Stimulated activated CD8-positive, alpha-beta memory T cell treated with anti-CD3 and anti-CD28 coated beads, Interleukin-4, amount 100 ng/mL, for 48 hours (primary cell): ENCODE measurements at places on chromosomes 1 and 21.

- DNase-seq: peak; percentile 30
Measured at GRCh38 chr1:109634771-109635750, 15.4 kb downstream of the AMPD2 start.

DNA sequence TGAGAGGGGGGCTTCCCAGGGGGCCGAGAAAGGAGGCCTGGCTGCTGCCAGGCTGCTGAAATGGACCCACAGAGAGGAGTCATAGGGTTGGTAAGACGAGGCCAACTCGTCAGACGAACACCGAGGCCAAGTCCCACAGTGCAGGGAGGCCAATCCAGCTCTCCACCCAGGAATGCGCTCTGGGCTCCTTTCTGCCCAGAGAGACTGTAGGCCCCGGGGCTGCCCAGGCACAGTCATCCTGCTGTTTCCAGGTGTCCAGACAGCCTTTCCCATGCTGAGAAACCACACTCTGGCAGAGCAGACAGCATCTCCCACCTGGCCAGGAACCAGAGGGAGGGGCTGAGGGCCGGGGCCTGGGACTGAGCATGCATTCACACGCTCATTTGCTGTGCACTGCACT lies 26.7 kb upstream of the RSPO1 start:
- DNase-seq: no peak

DNA sequence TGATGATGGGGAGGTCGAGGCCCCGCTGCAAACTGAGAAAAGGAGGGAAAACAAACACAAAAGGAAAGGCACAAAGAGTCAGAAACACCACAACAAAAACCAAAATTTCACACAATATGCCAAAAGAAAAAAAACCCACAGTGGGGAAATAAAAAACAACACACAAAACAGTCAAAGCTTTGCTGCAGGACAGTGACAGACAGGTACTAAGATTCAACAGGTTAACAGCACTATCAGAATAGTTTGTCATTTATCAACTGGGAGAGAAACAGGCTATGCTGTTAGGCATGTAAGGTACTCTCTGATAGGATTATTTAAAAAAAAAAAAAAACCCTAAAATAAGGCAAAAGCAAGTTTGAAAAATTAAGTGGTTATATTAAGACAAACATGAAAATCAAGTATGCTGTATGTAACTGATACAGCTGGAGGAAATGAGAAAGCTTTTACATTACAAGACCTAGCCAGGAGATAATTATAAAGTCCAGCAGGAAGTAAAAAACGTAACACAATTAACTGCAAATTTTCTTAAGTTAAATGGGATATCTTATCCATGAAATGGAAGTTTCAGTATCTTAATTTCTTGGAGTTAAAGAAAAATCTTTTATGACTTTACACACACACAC lies 179.0 kb downstream of the EIF4G3 start:
- DNase-seq: no peak

DNA sequence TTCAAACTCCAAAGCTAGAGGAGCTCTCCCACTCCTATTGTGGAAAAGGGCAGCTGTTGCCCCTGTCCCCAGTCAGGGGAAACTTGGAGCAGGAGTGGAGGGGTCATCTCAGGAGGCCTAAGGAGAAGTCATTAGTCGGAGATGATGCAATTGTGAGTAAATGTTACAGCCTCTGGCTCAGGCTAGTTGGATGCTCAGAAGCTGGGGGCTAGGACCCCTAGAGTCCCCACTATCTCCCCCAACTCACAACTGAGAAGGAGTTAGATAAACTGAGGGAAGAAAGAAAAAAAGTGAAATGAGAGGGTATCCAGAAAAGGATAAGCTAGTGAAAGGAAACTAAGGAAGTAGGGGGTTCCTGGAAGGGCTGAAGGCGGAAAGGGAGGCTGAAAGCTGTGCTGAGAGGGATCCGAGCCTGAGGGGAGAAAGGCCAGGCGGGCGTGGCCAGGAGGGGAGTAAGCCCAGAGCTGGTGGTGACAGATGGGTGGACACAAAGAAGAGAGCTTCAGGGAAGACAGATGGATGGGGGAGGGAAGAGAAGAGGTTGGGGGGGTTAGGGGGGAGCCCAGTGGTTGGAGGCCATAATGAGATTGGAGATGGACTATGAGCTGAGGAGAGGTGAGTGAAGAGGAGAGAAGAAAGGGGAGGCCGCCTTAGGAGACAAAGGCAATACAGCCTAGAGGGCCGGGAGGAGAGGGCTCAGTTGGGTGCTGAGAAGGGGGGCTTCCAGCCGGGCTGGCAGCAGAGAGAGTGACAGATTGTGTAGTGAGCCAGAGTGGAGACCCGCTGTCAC lies 4.5 kb upstream of the NHLH1 start:
- DNase-seq: peak; percentile 20

GRCh38 chr1:177517546-177517945 lies 346.8 kb downstream of the BRINP2 start:
- no peak for DNase-seq

GRCh38 chr1:112721966-112722524 lies 6.9 kb upstream of the PPM1J start:
- no peak for DNase-seq

- no peak for DNase-seq
Measured at GRCh38 chr1:222670110-222670509, 42.2 kb downstream of the AIDA start.

GRCh38 chr21:26096494-26097371 lies 73.8 kb downstream of the APP start:
- DNase-seq: no peak

- no peak for DNase-seq
Measured at GRCh38 chr1:50346621-50347020, 76.6 kb downstream of the DMRTA2 start.

DNA sequence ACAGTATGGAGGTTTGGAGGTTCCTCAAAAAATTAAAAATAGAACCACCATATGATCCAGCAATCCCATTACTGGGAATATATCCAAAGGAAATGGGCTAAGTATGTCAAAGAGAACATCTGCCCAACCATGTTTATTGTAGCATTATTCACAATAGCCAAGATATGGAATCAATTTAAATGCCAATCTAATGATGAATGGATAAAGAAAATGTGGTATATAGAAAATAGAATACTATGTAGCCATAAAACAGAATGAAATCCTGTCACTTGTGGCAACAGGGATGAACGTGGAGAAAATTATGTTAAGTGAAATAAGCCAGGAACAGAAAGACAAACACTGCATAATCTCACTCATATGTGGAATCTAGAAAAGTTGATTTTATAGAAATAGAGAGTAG lies 201.7 kb upstream of the AJAP1 start:
- DNase-seq: no peak

GRCh38 chr1:76006234-76006633 lies 68.3 kb upstream of the ST6GALNAC3 start:
- no peak for DNase-seq

DNA sequence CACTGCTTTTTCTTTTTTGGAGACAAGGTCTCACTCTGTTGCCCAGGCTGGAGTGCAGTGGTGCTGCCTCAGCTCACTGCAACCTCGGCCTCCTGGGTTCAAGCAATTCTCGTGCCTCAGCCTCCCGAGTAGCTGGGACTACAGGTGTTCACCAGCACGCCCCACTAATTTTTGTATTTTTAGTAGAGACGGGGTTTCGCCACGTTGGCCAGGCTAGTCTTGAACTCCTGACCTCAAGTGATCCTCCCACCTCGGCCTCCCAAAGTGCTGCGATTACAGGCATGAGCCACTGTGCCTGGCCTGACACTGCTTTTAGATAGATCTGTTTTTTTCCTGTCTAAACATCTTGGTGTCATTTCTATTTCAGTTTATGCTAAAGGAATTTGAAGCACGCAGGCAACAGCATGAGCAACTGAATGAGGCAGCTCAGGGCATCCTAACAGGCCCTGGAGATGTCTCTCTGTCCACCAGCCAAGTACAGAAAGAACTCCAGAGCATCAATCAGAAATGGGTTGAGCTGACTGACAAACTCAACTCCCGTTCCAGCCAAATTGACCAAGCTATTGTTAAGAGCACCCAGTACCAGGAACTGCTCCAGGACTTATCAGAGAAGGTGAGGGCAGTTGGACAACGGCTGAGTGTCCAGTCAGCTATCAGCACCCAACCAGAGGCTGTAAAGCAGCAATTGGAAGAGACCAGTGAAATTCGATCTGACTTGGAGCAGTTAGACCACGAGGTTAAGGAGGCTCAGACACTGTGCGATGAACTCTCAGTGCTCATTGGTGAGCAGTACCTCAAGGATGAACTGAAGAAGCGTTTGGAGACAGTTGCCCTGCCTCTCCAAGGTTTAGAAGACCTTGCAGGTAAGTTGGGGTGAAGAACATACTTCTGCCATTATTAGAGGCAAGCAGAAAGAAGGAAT lies 106.1 kb upstream of the BMP8A start:
- DNase-seq: no peak

DNA sequence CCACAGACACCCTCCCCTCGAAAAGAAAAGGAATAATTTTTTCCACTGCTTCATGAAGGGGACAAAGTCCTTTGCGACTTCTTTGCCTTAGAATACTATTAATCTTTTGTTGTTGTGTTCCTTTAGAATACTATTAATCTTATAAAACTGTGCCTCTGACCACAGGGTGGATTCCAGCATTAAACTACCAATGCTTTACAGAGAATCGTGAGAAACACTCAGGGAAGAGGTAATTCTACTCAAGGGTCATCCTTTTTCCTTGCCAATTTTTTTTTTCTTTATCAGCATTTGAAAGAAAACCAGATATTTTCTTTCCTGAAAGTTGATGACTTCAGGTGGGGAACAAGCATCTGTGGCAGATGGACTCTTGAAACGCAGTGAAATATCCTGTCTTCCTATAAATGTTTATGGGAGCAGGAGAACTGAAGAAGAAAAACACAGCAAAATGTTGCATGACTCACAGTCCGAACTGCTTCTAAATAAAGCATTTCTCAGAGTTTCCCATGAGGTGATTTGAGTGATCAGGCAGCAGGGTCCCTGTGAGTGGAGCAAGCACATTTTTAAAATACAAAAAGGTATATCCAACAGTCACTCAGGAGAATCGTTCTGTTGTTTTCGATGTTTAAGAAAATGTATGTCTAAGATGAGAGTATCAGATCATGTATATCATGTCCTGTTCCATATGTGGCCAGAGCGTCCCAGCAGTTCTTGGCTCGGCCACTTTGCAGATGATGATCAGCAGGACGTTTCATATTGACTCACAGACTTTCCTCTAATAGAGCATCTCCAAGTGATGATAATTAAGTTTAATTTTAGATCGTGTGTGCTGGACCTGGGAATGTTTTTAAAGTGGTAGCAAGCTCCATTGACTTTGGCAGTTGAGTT lies 154.2 kb upstream of the RUNX1 start:
- DNase-seq: no peak

- DNase-seq: no peak
Measured at GRCh38 chr1:184757406-184757805, 2.7 kb upstream of the EDEM3 start.

DNA sequence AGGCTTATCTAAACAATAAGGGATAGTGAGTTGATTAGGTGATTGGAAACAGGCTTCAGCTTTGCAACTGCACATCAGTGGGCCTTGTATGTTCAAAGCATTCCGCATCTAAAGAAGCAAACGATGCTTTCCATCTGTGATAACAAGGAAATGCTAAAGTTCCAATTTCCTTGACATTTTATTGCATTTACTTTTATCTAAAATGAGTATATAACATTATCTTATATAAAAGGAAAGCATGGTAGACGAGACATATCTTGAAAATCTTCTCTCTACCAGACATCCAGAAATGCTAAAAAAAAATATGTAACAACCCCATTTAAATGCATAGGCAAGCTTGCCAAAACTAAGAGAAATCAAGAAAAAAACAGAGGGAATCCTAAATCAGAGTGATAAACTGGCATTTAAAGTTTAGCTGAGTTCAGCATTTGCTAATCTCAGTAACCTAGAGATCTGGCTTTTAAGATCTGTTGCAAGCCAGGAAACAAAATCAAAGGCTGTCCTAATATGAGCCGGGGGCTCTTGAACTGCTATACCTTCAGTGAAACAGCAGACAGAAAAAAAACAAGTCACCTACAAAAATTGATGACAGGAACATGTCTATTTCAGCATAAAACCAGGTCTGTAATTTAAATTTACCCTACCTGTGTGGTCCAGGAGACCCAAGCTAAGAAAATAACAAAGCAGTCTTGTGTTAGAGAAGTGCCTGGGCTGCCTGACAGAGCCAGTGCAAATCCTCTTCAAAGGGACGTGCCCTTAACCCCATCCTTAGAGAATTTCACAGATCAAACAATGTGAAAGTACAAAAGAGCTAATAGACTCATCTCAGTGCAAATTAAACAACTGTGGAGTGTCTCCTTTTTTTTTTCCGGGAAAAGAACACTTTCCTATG lies 3.1 kb upstream of the RGS13 start:
- DNase-seq: no peak

- no peak for DNase-seq
Measured at GRCh38 chr1:213783893-213784292, 203.9 kb upstream of the PROX1 start.

GRCh38 chr1:230175163-230175747 lies 108.2 kb downstream of the GALNT2 start:
- DNase-seq: peak; percentile 13

DNA sequence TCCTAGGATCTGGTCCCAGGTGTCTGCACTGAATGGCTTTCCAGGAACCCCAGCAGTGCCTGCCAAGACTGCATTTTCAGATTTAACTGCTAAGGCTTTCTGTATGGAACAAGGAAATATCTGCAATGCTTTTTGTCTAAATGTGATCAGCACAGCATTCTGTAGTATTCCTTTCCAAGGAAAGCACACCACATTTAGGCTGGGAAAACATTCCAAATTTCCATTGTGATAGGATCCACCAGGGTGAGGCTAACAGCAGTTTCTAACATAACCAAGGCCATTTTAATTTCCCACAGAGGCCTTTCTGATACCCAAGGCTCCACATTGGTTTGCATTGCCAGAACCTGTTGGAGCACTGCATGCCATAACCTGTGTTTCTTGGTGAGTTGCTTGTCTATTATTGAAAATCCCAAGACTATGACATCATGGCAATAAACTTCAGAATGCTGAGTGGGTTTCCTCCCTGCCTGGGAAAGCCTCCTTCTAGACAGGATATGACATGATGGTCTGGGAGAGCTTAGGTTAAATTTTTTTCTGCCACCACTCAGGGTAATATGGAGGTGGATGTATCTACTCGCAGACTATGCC lies 23.3 kb upstream of the PTGFRN start:
- DNase-seq: no peak

DNA sequence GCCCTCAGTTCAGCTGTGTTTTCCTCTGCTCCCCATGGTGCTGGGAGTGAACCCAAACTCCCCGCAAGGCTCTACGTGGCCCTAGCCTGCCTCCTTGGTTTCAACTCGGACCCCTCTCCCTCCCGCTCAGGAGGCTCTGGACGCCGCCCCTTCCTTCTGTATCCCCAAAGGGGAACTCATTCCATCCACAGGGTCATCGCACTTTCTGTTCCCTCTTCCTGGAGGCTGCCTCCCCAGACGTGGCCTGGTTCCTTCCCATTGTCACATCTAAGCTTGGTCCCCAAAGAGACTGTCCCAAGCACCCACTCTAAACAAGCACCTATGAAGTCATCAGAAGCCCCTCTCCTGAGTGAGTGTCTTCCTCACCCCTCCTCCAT lies 10.9 kb downstream of the KCNAB2 start:
- no peak for DNase-seq

- DNase-seq: no peak
Measured at GRCh38 chr1:39925721-39926342, 24.1 kb upstream of the MYCL start.
